ENCODE measurements at places on chromosomes 12 and 14.
A peak's percentile ranks its signal among the peaks of the same experiment; 100 is the strongest.

- DNase-seq: peak; percentile 67
Measured at GRCh38 chr12:105330931-105331804, 677 bp downstream of the C12orf75 start.

DNA sequence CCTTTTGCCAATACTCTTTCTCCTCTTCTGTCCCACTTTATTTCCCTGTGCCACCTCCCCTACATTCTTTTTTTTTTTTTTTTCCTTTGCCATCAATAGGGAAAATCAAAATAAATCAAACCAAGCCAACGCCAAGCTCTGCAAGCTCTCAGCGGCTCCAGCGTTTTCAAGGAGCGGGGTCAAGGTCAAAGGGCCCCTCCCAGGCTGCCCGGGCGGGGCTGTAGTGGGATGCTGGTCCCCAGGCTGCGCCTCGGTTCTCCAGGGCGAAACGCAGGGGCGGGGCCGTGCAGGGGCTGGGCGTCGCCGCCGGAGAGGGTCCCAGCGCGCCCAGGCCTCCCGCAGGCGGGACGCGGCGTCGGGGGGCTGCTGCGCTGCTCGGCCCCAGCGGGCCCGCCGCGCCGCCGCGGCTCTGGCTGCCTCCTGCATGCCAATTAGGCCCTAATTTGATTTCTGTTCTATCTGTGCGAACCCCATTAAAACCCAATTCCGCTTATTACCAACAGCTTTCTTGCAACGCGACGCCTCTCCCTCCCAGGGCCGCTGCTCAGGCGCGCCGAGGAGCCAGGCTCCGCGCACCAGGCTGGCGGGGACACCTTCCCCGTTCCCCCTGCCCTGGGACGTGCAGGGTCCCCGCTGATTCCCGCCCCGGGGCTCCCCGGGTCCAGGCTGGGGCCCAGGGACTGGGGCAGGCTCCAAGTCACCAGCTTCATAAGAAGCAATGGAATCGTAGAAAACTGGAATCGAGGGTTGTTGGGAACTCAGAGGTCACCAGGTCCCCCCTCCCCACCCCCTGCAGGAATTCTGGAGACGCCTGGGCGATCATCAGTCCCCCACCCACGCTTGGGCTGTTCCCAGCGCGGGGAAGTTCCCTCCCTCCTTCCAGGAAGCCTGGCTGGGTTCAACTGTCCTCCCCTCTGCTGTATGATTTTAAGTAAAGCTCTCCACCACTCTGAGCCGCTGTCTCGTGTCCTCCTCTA lies 50.7 kb upstream of the MAP1LC3B2 start:
- DNase-seq: peak; percentile 64

DNA sequence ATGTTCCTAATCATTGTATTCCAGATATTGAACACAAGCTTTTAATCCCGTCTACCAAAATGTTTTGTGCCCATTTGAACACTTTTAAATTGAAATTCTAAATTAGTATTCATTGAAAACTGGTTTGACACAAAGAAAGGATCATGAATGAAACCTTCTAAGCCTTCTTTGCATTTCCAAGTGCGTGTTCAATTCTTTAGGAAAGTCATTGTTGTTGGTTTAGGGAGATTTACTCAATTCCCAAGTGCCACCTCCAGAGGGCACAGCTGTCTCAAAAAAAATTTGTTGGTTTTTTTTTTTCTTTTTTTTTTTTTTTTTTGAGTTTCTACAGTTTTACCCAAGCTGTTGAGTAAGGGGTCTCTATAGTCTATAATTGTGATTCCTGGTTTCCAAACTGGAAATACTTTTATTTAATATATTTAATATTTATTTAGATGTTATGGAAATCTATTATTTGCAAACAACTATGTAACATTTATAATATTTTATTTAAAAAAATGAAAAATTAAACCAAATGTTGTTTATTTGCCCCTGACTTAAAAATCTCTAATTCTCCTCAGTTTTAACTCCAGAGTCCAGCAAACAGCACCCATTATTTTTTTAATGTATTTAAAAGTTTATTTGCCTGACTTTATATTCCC lies 79.9 kb downstream of the NEDD1 start:
- peak; percentile 69 for DNase-seq

DNA sequence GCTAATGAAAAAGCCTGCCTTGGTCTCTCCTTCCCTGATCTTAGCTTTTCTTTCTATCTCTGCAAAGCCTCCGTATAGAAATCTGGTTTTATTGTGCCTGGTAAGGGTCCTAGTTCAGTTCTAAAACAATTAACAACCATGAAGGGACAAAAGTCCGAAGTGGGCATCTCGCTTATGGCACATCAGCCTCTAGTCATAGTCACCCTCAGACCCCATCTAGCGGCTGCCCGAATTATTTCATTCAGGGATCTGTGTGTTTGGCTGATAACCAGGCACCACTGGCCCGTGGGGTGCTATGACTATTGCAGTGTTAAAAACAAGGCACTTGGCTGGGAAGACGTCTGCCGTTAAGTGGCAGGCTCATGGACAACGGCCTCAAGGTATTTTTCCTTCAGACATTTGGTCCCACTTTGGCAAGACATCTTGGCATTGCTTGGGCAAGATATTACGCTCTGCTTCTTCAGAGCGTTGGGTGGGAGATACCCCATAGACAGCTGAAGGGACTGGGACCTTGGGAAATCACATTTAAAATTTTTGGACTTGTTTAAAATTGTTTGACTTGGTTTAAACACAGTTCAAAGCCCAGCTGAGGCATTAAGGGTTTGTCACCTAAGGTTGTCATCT lies 87.1 kb downstream of the SINHCAF start:
- peak; percentile 38 for DNase-seq

GRCh38 chr12:88035271-88035906 lies 6.2 kb upstream of the C12orf50 start:
- DNase-seq: peak; percentile 57

DNA sequence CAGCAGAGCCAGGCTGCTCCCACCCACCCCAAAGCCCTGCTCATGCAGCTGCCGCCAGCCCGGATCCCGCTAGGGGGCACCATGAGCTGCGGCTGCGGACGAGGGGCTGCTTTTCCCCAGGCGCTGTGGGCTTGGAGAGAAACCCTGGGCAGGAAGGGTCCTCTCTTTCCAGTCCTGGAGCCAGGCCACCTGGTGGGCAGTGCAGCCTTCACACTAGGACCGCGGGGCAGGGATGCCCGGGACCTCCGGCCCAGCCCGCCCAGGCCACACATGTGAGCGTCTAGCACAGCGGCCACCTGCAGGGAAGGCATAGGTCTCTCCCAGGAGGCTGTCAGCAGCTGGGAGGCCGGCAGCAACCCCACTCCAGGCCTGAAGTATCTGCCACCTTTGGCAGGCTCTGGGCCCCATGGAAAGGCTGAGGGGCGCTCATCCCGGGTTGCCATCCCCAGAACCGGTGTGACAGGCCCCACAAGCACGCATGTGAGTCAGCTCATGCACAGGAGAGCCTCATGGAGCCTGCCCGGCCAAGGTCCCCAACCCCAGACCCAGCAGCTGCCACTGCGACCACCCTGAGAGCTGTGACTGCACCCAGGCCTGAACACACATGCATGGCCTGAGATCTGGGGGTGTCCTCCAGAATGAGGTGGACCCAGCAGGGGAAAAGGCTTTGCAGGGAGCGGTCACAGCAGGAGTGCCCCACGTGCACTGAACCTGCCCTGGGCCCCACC lies 280.0 kb upstream of the RTL1 start:
- DNase-seq: no peak

- no peak for DNase-seq
Measured at GRCh38 chr14:65753061-65753460, 340.5 kb downstream of the FUT8 start.

- DNase-seq: no peak
Measured at GRCh38 chr14:101426466-101426865, 134.8 kb upstream of the DIO3 start.

DNA sequence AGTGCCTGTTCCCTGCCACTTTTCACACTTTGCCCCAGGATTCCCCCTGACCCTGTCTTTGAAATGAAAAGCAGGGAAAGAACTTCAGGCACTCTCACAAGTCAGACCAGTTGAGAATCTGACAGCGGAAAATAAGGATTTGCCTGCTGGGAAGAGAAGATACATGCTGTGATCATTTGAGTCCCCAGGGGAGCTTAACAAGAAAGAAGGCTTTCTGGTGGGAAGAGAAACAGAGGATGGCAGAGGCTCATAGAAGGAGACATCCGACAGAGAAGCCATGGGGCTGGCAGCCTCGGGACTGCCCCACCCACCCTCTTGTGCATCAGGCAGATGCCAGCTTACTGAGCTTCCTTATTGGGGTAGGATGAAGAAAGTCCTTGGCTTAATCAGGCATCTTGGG lies 11.9 kb downstream of the TTC9 start:
- DNase-seq: no peak

- no peak for DNase-seq
Measured at GRCh38 chr12:68139001-68139400, 20.5 kb downstream of the IFNG start.

- DNase-seq: peak; percentile 40
Measured at GRCh38 chr14:76375484-76375883, 453 bp upstream of the ESRRB start.

DNA sequence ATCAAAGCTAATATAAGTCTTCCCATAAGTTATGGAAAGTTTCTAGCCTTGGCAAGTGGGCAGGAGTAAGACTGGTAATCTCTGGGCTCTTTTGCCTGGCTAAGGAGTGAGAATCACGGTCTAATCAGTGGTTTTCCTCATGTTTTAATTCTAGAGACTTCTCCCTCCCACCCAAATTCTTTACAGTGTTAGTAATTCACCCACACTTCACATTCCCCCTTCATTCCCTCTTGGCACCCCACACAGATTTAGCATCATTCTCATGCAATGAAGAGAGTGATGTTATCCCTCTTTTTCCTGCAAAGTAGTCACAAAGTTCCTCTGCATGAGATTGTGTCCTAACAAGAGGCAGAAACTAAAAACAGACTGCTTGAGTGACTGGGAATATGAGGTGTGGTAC lies 28.6 kb upstream of the CACNA2D4 start:
- DNase-seq: no peak

DNA sequence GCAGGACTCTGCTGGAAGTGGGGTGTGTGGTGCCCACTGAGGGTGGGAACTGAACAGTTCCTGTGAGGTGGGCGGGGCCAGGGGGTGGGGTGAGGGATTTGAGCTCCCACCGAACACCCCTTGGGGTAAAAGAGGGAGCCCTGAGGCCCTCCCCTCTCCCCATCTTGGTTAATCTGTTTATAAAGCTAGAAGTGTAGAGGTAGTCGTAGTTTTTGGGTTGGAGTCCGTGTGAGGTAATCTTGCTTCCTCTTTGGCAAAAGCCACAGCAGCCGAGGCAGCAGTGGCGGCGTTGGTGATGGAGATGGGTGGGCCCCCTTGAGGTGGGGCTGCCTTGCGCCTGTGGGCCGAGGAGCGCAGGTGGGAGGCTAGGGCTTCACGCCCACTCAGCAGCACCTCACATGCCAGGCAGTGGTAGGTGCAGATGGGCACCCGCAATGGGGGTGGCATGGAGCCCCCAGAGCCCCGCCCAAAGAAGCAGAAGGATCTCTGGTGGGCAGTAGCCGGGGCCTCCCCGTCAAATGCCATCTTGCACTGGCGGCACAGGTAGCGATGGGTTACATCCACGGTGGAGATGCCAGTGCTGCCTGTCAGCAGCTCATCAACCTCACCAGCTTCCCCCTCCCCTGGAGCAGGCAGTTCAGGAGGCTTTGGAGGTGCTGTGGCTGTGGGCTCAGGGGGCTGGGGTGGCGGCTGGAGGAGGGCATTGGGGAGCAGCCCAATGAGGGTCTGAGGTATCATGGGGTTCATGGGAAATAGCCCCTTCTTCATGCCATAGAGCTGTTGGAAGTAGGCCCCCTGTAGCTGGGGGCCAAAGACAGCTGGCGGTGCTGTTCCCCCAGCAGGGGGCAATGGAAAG lies 29.6 kb downstream of the ZFHX2 start:
- DNase-seq: no peak

DNA sequence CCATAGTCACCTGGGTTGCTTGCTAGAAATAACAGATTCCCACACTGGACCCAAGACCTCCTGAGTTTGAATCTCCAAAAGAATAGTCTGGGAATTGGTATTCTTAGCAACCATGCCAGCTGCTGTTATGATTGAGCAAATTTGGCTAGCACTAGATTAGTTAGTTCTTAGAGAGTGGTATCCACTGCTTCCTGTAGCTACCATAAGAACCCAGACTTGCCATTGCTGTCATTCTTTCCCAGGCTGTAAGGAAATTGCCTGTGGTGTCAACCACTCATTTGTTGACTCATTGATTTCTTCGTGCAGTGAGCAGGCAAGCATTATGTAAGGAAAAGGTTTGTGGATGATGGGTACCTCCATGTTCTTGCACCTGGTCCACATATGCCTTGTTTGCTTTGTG lies 201.8 kb upstream of the RGS6 start:
- no peak for DNase-seq

DNA sequence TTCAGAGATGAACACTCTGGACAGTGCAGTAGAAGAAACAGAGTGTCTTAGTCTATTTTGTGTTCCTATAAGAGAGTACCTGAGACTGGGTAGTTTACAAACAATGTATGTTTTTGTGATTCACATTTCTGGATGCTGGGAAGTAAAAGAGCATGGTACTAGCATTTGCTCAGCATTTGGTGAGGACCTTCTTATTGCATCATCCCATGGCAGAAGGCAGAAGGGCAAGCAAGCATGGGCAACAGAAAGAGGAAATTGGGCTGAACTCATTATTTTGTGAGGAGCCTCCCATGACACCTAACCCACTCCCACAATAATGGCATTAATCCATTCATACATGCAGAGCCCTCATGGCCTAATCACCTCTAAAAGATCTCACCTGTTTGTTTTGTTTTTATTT lies 8.0 kb downstream of the ANKS1B start:
- DNase-seq: no peak

DNA sequence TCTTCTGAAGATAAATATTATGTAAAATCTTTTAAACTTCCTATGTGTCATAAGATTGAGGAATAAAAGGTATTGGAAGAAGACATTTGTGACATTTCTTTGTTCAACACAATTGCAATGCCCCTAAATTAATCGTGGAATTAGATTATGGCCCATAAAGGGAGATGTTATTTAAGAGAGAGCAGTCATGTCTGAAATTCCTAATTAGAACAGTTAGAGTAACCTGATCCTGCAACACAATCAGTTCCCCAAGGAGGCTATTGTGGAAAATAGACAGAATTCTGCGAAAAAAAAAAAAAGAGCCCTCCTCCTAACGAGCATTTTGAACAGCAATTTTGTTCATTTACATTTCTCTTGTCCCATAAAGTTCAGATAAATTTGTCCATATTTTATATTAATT lies 339.5 kb downstream of the PAWR start:
- DNase-seq: no peak
